Omental fat pad (tissue), 4 donors: ENCODE measurements at places on chromosomes 12 and 14. TPM values are rescaled to one million over a fixed set of nuclear protein-coding genes. Genes with fewer than 3 reads are reported as not detected.

The NPFF gene
- not detected for total RNA-seq

The AMDHD1 gene
- 1.7 TPM for total RNA-seq

The WNT1 gene
- 0.60 TPM for total RNA-seq

The SERPINA5 gene
- 4.3 TPM for total RNA-seq

The SLC17A8 gene
- not detected for total RNA-seq
